CD4-positive, alpha-beta T cell (primary cell): ENCODE measurements at places on chromosomes 3 and 15.

GRCh38 chr3:33364531-33365128 lies 75.6 kb downstream of the UBP1 start:
- DNase-seq = no peak

- no peak for DNase-seq
Measured at GRCh38 chr3:161401389-161401788, 30.1 kb upstream of the SPTSSB start.

DNA sequence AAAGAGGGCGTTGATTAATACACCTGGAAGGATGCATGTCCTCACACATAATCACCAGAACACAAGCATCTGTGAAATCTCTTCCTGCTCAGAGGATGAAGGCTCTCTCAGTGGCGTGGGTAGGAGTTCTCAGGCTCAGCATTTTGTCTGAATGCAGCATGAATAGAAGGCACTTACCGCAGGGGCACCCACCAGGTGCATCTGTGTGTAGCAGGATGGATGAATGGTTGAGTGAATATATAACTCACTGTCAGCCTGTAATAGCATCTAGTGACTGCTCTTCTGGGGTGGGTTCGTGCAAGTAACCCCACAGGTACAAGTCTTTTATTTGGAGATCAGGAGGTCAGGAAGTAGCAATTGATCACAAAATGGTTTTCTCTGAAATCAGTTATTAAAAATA lies 143.0 kb downstream of the SQOR start:
- DNase-seq = no peak

DNA sequence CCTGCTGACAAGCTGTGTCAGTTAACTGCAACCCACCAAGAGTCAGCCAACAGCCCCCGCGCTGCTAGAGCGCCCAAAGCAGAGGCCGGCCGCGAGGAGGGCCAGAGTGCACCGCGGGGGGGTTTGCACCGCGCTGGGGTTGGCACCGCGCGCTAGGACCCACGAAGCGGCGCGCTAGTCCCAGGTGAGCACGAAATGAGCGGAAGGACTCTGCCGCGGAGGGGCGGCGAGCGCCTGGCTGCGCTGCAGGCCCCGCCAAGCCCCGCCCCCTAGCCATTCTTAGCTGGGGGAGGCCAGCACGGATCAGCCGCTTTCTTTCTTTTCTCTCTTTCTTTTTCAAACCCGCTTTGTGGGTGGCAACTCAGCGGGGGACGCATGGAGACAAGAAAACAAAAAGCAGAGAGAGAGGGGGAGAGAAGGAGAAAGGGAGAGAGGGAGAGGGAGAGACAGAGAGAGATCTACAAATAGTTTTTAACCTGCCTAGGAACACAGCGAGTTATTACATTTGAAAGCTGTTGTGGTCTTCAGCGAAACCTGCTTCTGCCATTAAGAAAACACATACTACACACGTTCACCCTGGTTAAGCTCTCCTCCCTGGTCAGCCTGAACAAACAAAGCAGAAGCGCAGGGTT lies 6.9 kb upstream of the FOXB1 start:
- DNase-seq = peak; percentile 40

GRCh38 chr3:153666991-153667740 lies 454.0 kb upstream of the ARHGEF26 start:
- DNase-seq = no peak

GRCh38 chr3:84601303-84601702 lies 357.5 kb upstream of the CADM2 start:
- no peak for DNase-seq

GRCh38 chr15:57758560-57758959 lies 52.0 kb downstream of the POLR2M start:
- DNase-seq = no peak

DNA sequence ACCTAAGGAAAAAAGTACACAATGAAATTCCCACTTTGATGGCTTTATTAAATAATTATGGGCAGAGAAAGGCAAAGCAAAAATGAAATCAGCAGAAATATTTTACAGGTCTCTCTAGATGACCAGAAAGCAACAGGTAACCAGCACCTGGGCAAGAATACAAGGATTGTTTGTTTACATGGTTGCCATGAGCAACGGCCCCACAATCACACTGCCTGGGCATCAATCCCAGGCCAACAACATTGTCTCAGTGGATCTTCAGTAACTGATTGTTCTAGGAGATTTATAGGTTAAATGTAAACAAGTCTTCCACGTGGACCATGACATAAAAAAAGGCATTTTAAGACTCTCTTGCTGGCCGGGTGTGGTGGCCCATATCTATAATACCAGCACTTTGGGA lies 82.6 kb downstream of the PDZRN3 start:
- DNase-seq = no peak

- DNase-seq = no peak
Measured at GRCh38 chr3:139794469-139795265, 116.9 kb upstream of the NMNAT3 start.

- no peak for DNase-seq
Measured at GRCh38 chr15:80979538-80980200, 9.9 kb downstream of the MESD start.

- DNase-seq = no peak
Measured at GRCh38 chr3:30299674-30300385, 306.6 kb upstream of the TGFBR2 start.

- DNase-seq = peak; percentile 20
Measured at GRCh38 chr3:112629425-112629824, 11.5 kb downstream of the CCDC80 start.

- DNase-seq = no peak
Measured at GRCh38 chr15:89490814-89491315, 5.5 kb downstream of the RHCG start.

- DNase-seq = peak; percentile 1
Measured at GRCh38 chr3:53938645-53939044, 47.0 kb upstream of the SELENOK start.

DNA sequence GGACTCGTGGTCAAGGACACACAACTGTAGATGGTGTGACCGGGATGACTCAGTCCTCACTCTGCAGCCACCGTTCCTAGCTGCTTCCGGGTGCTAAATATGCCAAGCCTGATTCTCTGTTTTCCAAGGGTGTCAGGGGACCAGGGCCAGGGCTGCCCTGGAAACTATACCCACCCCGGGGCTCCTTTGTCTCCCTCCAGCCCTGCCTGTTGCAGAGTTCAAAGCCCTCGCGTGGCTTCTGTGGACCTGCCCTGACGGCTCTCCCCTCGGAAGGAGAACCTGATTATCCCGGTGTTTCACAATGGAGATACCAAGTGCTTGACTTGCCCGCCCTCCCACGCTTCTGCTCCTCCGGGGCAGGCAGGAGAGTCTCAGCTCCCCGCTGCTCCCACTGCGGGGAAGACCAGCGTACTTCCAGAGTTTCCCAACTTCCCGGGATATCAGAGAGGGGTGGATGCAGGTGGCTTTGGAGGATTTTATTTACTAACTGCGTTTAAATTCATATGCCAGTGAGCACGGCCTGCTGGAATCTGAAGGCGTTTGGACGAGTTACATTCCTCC lies 125.0 kb downstream of the ASB7 start:
- DNase-seq = no peak

DNA sequence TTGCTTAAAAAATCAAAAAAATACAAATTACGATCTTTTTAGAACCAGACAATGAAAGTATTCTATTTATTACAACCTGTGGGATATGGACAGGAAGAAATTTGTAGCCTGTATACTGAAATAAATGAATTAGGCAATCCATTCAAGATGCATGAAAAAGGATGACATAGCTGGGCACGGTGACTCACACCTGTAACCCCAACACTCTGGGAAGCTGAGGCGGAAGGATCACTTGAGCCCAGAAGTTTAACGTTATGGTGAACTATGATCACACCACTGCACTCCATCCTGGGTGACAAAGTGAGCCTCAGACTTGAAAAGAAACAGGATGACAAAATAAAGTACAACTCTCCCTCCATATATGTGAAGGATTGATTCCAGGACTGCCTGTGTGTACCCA lies 74.1 kb downstream of the MSL2 start:
- no peak for DNase-seq

DNA sequence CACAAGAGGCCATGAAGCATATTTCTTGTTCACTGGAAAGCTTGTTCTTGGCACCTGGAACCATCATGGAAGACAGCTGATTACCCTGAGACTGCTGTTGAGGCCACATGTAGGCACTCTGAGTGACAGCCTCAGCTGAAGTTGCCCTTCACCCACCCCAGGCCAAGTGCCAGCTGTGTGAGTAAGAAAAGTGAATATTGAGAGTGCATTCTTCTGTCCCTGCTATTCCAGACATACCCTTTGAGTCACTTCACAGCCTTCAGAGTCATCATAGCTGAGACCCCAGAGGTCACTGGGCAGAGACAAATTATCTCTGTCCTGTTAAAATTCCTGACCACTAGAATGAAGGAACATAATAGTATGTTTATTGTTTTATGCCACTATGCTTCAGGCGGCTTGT lies 79.6 kb downstream of the NFKBIZ start:
- DNase-seq = no peak

DNA sequence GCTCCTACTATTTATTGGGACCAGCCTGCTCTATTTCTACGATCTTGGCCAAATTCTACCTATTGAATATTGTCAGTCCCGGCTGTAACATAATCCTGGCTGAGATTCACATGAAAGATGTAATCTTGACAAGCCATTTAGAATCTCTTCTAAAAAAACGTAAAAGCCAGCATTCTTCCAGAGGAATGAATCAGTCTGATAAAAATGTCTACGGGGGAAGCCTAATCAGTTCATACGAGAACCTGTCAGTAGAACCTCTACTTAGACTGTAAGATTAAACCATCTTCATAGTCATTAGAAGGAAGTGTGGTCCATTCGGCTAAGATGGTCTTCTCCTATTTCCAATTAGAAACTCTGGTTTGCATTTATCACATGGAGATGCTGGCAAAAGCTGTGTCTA lies 147.2 kb upstream of the WNT5A start:
- DNase-seq = no peak

GRCh38 chr3:7062714-7063113 lies 201.8 kb downstream of the GRM7 start:
- DNase-seq = no peak

DNA sequence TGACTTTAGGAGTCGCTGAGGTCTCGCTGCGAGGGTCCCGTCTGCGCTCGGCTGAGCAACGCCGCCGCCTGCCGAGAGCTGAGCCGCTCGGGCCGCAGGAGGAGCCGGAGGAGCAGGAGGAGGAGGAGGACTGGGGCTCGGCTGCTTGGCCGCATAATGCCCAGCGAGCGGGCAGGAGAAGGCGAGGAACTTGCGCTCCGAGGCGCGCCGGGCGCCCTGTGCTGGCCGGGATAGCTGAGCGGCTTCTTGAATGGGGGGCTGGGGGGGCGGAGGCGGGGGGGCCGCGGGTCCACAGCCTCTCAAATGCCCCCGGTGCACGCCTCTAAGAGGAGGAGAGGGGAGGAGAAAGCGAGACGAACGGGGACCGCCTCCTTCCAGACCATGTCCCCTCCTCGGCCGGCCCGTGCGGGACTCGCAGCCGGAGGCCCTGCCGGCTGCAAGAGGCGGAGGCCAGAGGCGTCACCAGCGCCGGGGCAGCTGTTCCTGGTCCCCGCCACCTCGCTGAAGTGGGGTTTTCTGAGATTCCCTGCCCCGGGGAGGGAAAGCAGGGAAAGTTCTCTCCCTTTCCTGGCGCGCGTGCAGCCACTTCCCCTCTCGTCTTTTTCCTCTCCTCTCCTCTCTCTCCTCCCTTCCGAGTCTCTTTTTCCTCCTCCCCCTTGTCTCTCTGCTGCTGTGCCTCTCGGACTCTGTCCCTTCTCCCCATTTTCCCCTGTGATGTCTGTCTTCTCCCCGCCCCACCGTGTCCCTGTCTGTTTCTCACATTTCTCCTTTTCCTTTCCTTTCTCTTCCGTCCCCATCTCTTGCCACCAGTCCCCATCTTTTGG lies at the start of gene ADAMTS9:
Gene ADAMTS9 (minus strand): TSS at position 220 of the 824 bp plus-strand sequence. CDS start 343 bp downstream, outside the sequence.
- DNase-seq = no peak

DNA sequence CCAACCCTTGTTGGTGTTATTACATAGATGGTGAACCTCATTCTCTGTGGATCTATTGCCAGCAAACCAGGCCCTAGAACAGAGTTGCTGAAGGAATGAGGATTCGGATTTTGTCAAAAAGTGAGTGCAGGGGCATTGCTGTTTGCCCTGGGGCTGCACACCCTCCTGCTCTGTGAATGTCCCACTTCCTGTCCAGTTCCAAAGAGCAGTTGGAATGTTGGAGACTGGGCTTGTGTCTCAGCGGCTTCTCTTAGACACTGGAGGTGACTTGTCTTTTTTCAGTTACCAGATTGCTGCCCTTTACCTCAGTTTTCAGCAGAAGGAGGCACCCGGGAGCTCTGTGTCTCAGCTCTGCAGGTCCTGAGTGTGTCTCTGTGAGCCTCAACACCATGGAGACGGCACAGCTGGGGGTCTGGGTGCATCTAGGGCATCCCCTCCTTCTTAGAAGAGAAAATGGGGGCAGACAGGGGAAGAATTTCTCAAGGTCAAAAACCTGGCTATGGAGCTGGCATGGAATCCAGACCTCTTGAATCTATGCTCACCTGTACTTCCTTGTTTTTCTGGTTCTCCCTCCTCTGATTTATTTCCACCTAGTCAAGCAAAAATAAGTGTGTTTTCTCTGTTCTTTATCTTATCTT lies 46.3 kb downstream of the LIMD1 start:
- no peak for DNase-seq
